ENCODE measurements at places on chromosomes 1 and 21. TPM values are rescaled to one million over a fixed set of nuclear protein-coding genes. Genes with fewer than 3 reads are reported as not detected.

The GFI1 gene
- 0.11 TPM for total RNA-seq

The PRAMEF33 gene
- not detected for total RNA-seq

The PRAMEF27 gene
- total RNA-seq = not detected

The FCRL1 gene
- not detected for total RNA-seq

The CA14 gene
- not detected for total RNA-seq

The SPATA1 gene
- total RNA-seq = not detected

DNA sequence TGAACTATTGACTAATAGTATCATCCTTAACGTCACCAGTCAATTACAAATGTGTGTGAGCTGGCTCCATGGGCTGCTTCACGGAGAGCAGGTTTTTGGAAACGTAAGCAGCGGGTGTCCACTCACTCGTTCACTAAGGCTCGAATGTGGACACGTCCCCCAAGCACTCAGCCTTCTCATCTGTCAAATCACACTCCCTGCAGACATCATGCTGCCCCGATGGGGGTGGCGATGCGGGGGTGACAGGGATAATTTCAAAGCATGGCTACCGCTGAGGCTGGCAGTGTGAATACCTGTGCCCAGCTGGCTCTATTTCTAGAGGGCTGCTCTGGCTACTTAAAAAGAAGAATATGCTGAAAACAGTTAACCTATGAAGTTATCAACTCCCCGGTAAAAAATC lies 71.3 kb downstream of the CAPZB start:
- no peak for DNase-seq

Measured in LHCN-M2 (cell line).